Large intestine (tissue), 12 donors: ENCODE measurements at places on chromosomes 7 and 10. TPM values are rescaled to one million over a fixed set of nuclear protein-coding genes. Genes with fewer than 3 reads are reported as not detected.

DNA sequence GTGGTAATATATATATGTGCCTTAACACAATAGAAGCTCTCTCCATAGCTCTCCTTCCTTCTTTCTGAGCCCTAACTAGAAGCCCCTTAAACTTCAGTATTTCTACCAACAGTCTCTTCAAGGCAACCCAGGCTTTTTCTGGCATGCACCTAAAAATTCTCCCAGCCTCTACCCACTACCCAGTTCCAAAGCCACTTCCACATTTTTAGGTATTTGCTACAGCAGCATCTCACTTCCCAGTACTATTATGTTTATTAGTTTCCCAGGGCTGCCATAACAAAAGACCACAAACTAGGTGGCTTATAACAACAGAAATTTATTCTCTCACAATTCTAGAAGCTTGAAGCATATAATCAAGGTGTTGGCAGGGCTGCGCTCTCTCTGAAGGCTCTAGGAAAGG is 15.7 kb upstream of the TNKS2 start:
- DNase-seq, result no peak

The DNAJB9 gene
- polyA plus RNA-seq, result 30.5 TPM

- DNase-seq, result no peak
These were observed 7.3 kb downstream of the SORCS3 start for GRCh38 chr10:104648421-104648820.

The SFXN2 gene
- 27.3 TPM for polyA plus RNA-seq

DNA sequence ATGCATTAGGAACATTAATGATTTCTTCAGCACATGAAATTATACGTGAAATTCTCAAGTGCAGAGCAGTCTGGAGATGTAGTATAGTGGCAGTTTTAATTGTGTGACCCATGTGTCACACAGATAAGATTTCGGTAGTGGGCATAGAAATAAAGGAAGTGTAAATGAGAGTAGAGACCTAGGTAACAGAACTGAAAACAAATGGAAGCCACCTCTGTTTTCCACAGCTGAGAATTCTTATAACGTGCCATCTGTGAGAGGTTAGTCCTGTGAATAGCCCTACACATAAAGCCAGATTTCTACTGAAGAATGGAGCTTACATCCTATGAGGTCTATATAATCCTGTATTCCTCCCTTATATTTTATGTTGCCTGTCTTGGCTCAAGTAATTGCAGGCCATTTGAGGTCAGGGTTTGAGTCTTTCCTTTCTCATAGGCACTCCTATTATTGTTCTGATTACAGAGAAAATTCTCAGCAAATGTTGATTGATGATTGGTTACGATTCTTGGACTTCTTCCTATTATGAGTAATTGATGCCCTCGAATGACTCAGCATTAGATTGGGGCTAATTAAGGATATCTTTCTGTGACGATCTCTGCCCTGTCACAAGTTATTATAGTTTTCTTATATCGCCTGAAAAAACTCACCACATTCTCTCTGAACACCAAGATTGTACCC is 258.2 kb downstream of the KIF20B start:
- DNase-seq, result no peak

DNA sequence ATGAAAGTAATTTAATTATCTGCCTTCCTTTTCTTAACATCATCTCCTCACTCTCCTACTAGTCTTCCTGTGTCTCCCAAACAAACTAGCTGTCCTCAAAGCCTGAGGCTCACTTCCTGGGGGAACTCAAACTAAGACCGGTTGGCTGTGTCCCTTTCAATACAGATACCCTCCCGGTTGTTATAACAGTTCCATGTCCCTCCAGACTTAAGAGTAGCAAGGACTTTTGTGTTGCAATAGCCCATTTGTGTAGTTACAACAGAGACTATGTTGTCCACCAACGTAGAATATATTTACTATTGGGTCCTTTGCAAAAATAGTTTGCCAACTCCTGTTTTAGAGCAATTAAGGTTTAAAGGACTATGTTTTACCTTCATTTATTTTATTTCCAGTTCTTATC is 8.6 kb upstream of the TARP start:
- no peak for DNase-seq

The HEPACAM2 gene
- 63.2 TPM for polyA plus RNA-seq

The THNSL1 gene
- polyA plus RNA-seq, result 7.8 TPM

The CAV1 gene
- polyA plus RNA-seq, result 100 TPM

The WDR37 gene
- polyA plus RNA-seq, result 14.2 TPM

- no peak for DNase-seq
These were observed 18.9 kb upstream of the FGFR2 start for GRCh38 chr10:121617176-121617575.

DNA sequence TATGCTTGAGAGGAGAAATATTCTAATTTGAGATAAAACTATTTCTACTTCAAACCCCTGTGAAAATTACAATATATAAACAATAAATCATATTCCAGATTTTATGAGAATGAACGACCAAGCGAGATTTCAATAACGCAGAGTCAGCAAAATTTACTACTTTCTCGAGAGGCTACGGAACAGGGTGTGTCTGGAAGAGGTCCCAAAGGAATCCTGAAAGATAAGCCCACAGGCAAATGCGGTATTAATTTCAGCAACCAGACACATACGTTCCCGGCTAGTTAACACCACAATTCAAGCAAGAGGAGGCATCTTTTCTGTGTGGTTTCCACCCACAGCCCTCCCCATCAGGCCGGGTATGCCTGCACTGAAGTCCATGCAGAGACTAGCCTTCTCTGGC is 26.4 kb downstream of the BEND7 start:
- DNase-seq, result no peak

GRCh38 chr10:97353945-97354344 is 19.4 kb upstream of the FRAT2 start:
- no peak for DNase-seq

The SPDYE2 gene
- polyA plus RNA-seq, result 3.2 TPM

- DNase-seq, result no peak
These were observed 4.5 kb downstream of the AKR1E2 start for GRCh38 chr10:4830551-4830950.

- DNase-seq, result no peak
These were observed 639 bp upstream of the TFAM start for GRCh38 chr10:58384544-58384998.

The PRKG1 gene
- 12.0 TPM for polyA plus RNA-seq

The GRB10 gene
- polyA plus RNA-seq, result 19.9 TPM

DNA sequence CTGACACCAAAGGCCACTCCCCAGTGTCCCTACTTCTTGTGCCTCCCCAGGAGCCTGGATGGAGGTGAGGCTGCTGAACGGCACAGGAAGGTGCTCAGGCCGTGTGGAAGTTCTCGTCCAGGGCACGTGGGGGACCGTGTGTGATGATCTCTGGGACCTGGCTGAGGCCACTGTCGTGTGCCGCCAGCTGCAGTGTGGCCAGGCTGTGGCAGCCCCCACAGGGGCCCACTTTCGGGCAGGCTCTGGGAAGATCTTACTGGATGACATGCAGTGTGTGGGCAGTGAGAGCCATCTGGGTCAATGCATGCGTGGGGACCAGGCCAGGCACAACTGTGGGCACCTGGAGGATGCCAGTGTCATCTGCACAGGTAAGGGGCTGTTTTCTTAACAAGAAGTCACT is 57.0 kb upstream of the C10orf120 start:
- DNase-seq, result no peak

DNA sequence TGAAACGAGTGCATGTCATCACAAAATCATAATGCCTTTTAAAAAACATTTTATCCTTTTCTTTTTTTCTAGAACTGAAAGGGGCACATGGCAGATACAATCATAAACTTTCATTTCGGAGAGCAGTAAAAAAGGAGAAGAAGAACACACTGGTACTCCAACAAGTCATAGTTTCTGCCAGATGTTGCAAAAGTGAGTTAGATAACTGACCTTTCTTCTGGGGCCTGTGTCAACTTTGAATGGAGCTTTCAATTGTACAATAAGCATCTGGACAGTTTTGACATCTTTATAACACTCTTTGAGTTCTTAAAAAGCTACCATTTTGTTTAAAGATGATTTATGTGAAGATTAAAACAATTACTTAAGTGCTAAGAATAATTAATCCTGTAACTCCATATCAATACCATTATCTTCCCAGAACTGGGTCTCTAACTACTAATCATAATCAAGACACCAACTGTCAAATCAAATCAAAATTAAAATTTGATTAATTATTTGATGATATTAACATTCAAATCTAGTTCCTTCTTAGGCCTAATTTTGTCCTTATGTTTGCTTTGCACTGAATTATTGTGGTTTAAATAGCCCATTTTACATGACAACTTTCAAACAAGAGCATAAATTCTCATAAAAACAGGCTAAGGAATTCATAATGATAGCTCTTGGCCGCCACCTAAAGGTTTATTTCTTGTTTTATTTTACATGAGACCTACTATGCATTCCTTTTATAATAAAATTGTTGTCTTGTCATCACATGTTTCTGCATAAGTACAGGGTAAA is 19.5 kb upstream of the ITGB8 start:
- no peak for DNase-seq

DNA sequence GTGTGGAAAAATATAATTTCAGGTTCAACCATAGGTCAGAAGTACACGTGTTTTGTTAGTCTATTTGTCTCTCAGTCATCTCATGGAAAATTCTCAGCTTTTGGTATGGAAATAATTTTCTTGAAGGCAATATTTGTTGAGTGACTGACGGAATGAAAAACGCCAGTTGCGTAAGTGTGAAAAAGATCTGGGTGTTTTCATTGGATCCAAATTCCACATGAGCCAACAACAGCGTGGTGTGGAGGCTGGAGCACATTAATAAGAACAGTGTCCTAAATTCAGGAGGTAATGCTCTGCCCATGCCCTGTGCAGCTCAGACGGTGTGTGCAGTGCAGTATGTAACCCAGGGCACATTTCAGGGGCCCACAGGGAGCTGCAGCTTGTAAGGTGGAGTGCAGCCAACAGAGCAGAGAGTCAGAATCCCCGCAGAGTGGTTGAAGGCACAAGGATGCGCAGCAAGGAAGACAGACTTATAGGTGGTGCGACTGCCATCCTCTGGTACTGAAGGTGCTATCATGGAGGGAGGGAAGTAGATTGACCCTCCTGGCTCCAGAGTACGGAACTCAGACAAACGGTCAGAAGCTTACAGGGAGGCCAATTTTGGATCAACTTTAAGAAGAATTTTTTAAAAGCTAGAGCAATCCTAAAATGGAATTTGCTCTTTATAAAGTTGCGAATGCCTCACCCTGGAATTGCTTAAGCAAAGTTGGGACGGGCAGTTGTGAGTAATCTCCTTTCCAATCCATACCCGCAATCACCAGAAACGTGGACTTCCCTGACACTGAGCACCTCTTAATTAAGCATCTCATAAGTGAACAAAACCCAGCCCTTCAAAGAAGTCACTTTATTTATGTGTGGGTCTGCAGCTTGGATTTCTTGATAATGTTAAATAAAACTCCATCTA is 38.0 kb downstream of the EGFR start:
- no peak for DNase-seq

DNA sequence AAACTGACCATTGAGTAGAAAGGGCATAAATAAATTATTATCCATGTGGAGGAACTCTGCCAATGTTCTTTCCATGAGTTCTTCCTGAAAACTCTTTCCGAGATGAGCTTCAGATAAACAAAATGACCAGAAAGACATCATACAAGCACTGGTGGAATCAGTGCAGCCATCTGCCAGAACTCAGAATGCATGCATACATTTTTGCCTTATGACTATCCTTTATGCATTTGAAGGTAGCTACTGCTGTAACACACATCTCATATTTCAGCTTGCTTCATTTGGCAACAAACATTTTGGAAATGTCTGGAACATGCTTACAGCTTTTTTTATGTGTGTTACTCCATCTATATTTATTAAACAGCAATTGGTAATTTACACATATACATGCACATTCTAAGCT is 448.9 kb downstream of the PLXDC2 start:
- DNase-seq, result no peak

DNA sequence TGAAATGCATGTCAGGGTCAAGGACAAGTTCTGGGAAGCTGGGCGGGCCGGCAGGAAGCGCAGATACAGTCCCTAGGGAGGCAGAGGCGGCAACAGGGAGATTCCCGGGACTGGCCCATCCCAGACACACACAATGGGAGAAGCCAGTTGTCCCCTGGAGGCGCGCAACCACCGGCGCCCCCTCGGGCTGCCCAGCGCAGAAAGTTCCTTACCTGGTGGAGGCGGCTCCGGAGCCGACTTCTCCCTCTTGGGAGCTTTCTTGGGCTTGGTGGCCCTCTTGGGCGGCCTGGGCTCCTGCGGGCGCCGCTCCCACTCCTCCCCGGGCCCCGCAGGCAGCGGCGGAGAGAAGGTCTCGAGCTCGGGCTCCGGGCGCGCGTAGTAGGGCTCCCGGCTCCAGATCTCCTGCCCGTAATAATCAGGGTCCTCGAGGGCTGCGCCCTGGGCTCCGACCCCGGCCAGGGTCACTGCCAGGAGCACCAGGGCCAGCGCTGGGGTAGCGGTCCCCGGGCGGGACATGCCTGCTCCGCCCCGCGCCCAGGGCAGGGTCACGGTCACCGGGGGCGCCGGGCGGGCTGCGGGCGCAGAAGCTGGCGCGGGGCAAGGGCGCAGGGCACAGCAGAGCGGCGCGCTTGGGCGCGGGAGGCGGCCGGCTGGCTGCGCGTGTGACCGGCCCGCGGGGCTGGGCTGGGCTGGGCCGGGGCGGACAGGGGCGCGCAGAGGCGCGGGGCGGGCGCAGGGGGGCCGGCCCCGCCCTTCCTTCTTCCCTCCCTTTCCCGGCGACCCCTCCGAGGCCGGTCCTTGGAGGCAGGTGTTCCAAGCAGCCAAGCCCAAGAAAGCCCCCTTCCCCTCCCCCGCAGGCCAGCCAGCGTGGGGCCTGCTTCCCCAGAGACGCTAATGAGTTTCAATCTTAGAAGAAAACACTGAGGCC is at the start of gene CPXM2:
TSS of gene CPXM2 (minus strand) at position 664 of the 928 bp plus-strand sequence. CDS start at position 516, 148 bp downstream.
- no peak for DNase-seq

The SHH gene
- polyA plus RNA-seq, result 7.5 TPM
